ENCODE measurements at places on chromosomes 7 and 10.

DNA sequence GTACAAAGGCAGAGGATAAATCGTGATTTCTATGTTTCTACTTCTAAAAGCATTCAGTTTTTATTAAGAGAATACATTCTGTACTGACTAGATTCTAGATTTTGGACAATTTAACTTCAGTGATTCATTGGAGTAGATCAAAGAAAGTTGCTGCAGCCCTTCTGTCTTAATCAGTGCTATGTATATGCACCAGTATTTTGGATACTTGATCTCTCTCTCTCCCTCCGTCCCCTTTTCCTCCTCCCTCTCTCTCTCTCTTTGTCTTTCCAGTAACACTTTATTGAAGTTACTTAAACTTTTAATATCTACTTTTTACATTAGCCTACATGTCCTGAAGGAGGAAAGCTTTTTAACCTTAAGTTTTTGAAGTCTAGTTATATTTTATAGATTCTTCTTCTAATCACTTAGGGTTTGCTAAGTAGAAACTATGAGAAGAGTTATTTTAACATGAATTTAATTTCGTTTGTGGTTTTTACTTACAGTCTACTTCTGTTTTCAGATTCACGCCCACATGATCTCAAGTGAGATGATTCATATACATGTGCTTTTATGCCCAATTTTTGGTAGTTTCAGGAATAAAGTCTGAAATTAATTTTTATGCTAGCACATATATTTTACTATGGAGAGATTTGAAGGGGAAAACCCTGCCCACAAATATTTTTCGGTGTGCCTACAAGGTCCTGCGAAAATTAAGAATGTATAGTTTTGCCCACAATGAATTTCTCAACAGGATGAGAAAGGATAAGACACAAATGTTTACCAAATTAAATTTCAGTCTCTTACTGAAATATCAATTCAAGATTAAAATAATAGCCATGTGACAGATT, 9.1 kb downstream of the MDFIC start:
- DNase-seq: no peak

DNA sequence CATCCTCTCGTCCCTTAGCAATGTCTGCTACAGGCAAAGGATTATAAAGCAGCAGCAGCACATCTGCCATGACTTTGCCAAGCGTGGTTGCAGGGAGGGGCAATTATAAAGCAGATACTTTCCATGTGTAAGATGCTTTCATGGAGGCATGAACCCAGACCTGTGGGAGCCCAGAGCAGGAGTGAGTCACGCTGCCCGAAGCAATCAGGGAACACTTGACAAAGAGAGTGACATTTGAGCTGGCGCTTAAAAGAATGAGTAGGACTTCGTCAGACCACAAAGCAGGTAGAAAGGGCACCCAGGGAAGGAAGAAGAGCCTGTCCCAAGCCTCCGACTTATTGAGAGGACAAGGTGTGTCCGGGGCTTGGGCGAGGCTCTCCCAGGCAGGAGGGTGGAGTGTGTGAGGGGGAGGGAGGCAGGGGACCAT, 147.2 kb downstream of the MYOF start:
- DNase-seq: no peak

- DNase-seq: peak; percentile 52
Measured at GRCh38 chr7:139043823-139044812, 8.3 kb upstream of the ZC3HAV1L start.

DNA sequence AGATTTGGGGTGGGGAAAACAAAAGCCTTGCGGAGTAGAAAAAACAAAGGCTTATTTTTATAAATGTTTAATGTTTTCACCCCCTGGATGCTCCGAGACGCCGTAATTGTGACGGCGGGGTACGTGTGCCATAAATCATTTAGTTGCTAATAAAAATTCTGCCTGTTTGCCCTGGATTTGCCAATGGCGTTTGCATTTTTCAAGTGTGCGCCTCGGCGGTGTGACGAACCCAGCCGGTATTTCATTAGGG, 2.5 kb upstream of the TNRC18 start:
- no peak for DNase-seq

- DNase-seq: no peak
Measured at GRCh38 chr7:41187322-41187721, 515.6 kb downstream of the INHBA start.

GRCh38 chr10:126087796-126088505, 191.6 kb downstream of the FANK1 start:
- DNase-seq: no peak

GRCh38 chr10:129253161-129253864, 213.7 kb upstream of the MGMT start:
- DNase-seq: no peak

DNA sequence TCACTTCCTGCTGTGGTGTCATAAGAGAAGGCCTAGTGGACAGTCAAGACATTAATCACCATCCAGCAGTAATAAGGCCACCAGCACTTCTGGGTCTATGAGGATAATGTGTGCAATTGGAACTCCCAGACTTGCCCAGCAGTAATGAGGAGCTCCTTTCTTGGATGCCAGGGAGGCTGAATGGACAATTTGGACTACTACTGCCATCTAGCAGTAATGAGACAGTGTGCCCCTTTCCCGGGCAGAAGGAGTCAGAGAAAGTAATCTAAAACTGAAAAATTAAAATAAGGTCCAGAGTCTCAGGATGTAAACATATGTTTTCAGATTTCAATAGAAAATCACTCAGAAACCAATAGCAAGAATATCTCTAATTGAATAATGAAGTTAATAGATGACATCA, 400.4 kb downstream of the CDC14C start:
- no peak for DNase-seq

DNA sequence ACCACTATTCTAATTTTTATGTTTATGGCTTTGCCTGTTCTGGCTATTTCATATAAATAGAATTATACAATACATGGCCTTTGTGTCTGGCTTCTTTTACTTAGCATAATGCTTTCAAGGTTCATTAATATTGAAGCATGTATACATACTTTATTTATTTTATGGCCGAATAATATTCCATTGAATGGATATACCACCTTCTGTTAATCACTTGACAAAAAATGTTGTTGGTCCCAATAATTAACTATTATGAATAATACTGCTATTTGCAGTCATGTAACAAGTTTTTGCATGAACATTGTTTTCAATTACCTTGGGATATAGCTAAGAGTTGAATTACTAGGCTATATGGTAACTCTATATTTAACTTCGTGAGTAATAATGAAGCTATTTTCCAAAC, 767.5 kb downstream of the INHBA start:
- no peak for DNase-seq

GRCh38 chr10:123039632-123039930, 30.8 kb downstream of the ACADSB start:
- no peak for DNase-seq

- no peak for DNase-seq
Measured at GRCh38 chr10:116385994-116386809, 41.4 kb upstream of the PNLIPRP3 start.

DNA sequence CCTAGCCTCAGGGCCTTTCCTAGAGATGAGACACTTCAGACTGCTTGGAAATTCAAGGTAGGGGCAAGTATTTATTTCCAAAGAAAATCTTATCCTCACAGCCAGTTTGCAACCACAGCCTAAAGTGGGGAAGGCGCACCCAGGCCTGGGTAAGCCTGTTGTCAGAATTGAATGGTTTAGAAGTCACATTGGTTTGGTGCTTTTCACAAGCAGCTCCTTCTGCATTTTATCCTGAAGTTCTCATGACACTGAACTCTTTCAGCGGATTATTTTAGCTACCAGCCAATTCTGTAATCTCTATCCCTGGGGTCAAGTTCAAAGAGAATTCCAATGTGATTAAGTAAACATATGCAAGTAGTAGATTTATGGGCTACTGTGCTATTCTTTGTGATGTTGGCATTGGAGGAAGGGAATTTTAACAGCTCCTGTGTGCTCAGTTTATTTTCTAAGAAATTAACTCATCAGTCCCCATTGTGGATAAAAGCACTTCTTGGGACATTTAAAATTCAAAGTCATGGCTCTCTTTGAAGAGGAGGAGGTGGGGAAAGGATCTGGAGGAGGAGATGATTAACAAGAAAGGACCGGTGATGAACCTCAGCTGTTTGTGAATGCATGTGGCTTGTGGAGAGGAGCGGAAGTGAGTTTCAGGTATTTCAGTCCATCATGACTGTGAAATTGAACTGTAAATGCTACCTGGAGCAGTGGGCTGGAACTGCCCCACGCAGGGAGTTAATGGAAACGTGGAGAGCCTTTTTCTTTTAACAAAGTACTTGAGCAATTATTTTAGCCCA, 90.2 kb upstream of the CACUL1 start:
- no peak for DNase-seq

GRCh38 chr10:21334891-21335696, 190.4 kb downstream of the SKIDA1 start:
- DNase-seq: no peak

GRCh38 chr10:100560248-100560647, 24.5 kb downstream of the HIF1AN start:
- DNase-seq: no peak

GRCh38 chr10:81019029-81019890, 481.6 kb downstream of the SH2D4B start:
- no peak for DNase-seq

GRCh38 chr10:98611436-98611835, 164.7 kb upstream of the HPS1 start:
- no peak for DNase-seq

- no peak for DNase-seq
Measured at GRCh38 chr10:64503429-64503828, 982.2 kb downstream of the REEP3 start.

GRCh38 chr7:151238924-151239836, 6.9 kb downstream of the CHPF2 start:
- DNase-seq: no peak

GRCh38 chr7:3386423-3387190, 85.6 kb downstream of the SDK1 start:
- no peak for DNase-seq

- DNase-seq: no peak
Measured at GRCh38 chr10:2866569-2866968, 200.8 kb upstream of the PFKP start.

DNA sequence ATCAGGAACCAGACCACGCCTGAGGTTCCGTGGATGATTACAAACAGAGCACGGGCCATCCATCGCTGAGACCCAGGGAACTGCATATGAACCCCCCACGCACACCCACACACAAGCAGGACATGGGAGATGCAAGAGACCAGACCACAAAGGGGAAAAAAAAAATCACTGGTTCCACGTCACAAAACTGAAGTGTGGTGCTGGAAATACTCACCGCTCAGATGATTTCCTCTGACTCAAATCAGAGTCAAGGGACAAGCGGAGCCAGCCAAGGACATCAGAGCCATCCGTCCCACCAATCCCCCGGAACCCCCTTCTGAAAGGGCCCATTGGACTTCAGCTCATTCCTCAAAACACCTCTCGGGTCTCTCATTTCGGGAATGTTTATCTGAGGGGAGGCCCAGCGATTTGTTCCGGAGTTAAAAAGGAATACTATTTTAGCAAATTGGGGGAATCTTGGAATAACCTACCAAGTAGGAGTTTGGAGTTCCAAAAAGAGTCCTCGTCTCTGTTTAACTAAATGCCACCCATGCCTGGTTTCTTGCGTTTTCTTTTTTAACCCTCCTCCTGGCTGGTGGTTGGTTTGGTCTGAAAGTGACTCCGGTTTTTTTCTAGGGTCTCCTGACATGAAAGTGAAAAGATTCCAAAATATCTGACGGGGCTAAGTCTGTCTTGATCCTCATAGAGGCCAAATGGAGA, 15.0 kb downstream of the SNX8 start:
- no peak for DNase-seq

GRCh38 chr7:107394276-107394675, 75.6 kb upstream of the GPR22 start:
- no peak for DNase-seq

- no peak for DNase-seq
Measured at GRCh38 chr10:65501259-65501658, 1424.6 kb upstream of the LRRTM3 start.

GRCh38 chr7:78099715-78100394, 301.3 kb downstream of the PHTF2 start:
- no peak for DNase-seq

DNA sequence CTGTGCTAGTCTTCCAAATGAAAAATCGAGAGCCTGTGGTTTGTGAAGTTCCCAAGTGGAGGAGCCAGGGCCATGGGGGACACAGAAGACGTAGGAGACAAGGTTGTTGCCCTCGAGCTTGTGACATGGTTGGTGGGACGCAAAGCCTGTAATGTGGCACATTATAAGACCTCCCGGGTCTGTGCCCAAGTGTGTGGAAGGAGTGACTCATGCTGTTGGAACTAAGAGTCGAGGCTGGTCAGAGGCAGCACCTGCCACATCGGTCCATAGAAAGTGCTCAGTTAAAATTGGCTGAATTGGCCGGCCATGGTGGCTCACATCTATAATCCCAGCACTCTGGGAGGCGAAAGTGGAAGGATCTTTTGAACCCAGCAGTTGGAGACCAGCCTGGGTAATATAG, 27.0 kb upstream of the PODXL start:
- no peak for DNase-seq

DNA sequence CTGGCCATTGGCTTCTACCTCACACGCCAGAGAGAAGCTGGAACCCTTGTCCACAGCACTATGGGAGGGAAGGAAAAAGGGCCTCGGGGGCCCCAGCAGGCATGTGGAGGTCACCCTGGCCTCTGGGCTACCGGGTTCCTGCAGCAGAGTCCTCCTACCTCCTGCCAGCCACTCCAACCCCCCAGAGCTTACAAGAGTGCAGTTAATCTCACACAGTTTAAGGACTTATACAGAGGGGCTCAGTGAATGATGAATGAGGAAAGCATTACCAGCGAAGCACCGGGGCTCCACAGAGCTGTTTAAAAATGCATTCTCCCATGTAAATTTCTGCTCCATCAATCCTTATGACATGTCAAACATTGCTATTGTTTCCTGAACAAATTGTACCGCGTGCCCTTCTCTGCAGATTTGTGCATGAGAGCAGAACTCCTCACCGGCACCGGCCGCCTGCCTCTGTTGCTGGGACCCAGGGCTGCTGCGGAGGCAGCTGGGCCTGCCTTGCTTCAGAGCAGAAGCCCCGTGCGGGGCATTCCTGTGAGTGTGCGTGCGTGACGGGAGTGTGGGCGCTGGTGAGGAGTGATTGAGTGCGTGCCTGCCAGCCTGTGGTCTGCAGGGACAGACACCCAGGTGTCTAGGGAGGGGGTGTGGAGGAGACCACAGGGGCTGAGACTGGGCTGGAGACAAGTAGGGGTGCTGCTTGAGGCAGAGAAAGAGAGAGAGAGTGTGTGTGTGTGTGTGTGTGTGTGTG, 52.8 kb downstream of the C10orf105 start:
- DNase-seq: no peak

GRCh38 chr10:71080381-71081228, 131.8 kb upstream of the UNC5B start:
- no peak for DNase-seq

- DNase-seq: no peak
Measured at GRCh38 chr10:104391150-104391968, 37.7 kb downstream of the CFAP58 start.

- DNase-seq: no peak
Measured at GRCh38 chr7:99837649-99838361, 10.0 kb downstream of the CYP3A43 start.
